Mesothelial cell of epicardium (in vitro differentiated cells): ENCODE measurements at places on chromosomes 5 and 9. TPM values are rescaled to one million over a fixed set of nuclear protein-coding genes. Genes with fewer than 3 reads are reported as not detected.

DNA sequence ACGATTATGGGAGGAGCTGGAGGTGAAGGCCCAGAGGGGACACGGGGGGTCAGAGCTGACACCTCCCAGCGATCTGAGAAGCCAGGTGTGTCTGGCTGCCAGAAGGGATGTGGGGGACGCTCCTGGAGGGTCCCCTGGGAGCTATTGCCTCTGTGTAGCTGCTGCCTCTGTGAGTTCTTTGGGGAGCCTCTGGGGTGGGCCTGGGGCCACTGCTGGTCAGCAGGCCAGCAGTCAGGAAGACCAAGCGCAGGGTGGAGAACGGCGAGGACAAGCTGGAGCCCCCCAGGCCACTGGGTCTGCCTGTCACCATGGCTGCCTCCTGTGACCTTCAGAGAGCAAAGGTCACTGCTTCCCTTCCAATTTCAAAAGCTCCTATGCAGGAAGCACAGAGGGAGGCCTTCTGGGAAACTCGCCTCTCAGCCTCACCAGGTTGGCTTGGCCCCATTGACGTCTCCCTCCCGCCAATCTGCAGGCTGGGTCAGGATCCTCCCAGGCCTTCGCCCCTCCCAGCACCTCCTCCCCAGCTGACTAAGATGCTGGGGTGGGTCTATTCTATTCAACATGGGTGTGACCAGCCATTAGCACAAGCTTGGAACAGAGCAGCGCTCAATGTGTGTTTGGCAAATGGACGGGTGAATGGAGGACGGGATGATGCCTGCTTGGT, 126.4 kb downstream of the GAPVD1 start:
- H3K4me1 ChIP-seq: no peaks in the 10 kb centered on the region
- no peak overlapping the region for H3K4me3 ChIP-seq
- H3K27ac ChIP-seq: no peak overlapping the region
- H3K36me3 ChIP-seq: no peaks in the 10 kb centered on the region
- no peak for DNase-seq
- H3K27me3 ChIP-seq: no peaks in the 10 kb centered on the region

DNA sequence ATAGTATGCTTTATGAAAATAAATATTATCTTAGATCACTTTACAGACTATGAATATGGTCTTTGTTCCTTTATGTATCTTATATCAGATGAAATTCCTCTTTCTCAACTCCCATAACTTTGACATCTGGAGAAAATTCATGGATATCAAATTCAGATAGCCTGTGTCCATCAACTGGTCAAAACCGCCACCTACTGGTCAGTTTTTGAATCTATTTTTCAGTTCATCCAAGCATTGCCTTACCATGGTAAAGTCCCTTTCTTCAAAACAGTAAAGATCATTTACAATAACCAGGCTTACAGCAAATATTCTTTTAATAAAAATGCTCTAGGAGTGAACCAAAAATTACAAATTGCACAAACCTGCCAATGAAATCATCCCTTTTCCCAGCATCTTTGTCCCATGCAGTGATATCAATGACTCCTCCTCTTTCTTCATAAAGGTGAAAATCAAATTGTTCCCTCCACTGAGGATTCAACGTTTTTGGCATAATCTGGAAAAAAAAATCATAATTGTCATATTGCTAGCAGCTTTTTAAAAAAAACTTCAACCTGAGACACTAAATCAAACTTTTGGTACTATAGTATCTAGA, 290.5 kb downstream of the SLF1 start:
- no peaks in the 10 kb centered on the region for H3K27me3 ChIP-seq
- DNase-seq: no peak
- H3K4me3 ChIP-seq: no peak overlapping the region
- H3K27ac ChIP-seq: no peak overlapping the region
- H3K4me1 ChIP-seq: no peaks in the 10 kb centered on the region
- no peaks in the 10 kb centered on the region for H3K36me3 ChIP-seq

- DNase-seq: no peak
- H3K4me1 ChIP-seq: peaks cover 8% of the 10 kb centered on the region
- peak overlapping the region; percentile 46 for H3K4me3 ChIP-seq
- no peaks in the 10 kb centered on the region for H3K36me3 ChIP-seq
These were observed 45.3 kb downstream of the STC2 start for GRCh38 chr5:173282916-173283315.

DNA sequence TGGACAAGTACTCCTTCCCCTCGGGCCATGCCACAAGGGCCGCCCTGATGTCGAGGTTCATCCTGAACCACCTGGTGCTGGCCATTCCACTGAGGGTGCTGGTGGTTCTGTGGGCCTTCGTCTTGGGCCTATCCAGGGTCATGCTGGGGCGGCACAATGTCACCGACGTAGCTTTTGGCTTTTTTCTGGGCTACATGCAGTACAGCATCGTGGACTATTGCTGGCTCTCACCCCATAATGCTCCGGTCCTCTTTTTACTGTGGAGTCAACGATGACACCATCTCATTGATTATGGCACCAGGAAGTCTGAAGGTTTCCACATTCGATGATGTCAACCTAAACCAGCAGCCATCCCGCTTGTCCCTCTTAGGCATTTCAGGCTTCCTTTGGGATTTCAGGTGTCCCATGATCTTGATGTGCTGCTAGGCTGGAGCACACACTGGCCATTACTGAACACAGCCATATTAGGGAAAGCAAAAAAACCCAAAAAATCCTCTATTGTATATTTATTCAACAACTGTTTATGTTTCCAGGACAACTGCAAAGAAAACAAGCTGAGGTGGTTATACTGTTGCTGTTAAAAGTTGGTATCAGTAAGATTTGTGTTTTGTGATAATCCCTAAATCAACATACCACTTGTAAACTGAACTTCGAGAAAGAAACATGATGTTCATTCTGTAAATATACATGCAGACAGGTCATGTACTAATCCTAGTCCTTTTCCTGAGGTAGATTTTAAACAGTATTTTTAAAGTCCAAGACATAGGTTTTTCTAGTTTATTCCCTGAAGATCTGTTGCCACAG, 1.1 kb downstream of the PLPP6 start:
- peaks cover 5% of the 10 kb centered on the region for H3K36me3 ChIP-seq
- peak overlapping the region; percentile 80 for H3K4me3 ChIP-seq
- DNase-seq: no peak

DNA sequence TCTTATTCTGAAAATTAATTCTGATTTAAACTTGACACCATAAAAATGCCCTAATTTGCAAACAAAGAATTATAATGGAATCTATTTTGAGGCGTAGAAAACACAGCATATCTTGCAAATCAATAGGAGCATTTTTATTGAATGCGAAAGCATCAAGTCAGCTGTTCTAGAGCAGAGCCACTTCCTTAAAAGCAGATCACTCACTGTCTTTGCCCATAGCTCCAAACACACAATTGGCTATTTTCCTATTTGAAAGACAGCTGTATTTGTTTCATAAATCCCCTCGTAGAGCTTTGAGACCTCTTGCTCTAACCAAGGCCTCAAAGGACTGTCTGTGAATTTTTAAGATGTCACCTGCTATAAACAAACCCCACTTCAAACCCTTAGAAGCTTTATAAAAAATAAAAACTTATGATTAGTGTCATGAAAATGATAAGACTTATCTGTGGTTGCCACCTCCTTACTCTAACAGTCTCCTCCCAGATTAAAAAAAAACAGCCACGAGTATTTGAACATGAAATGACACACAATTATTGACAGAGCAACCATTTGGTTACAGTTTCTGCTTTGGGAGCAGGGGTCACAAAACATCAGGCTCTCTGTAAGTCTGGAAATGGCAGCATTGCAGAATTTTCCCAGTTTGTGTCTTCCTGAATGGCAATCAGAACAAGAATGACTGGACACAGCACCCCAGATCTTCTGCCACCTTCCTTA, 75.6 kb upstream of the RASEF start:
- no peaks in the 10 kb centered on the region for H3K4me1 ChIP-seq
- peaks cover 56% of the 10 kb centered on the region for H3K27me3 ChIP-seq
- H3K4me3 ChIP-seq: no peak overlapping the region
- H3K36me3 ChIP-seq: no peaks in the 10 kb centered on the region

- DNase-seq: no peak
- H3K36me3 ChIP-seq: no peaks in the 10 kb centered on the region
- H3K4me1 ChIP-seq: peaks cover 29% of the 10 kb centered on the region
- no peak overlapping the region for H3K27ac ChIP-seq
These were observed 417.0 kb downstream of the MAN2A1 start for GRCh38 chr5:110106750-110107149.

GRCh38 chr5:127660047-127660733, 11.3 kb downstream of the CTXN3 start:
- H3K27ac ChIP-seq: no peak overlapping the region
- peaks cover 4% of the 10 kb centered on the region for H3K27me3 ChIP-seq
- peaks cover 2% of the 10 kb centered on the region for H3K4me1 ChIP-seq
- no peak for DNase-seq
- H3K4me3 ChIP-seq: no peak overlapping the region

GRCh38 chr5:10521466-10522223, 42.2 kb upstream of the ANKRD33B start:
- peaks cover 14% of the 10 kb centered on the region for H3K4me1 ChIP-seq
- no peak for DNase-seq
- no peak overlapping the region for H3K27ac ChIP-seq
- no peak overlapping the region for H3K4me3 ChIP-seq

GRCh38 chr5:12624776-12625560, 720.7 kb upstream of the CTNND2 start:
- no peaks in the 10 kb centered on the region for H3K27me3 ChIP-seq
- DNase-seq: no peak
- no peaks in the 10 kb centered on the region for H3K4me1 ChIP-seq
- H3K4me3 ChIP-seq: no peak overlapping the region
- no peak overlapping the region for H3K27ac ChIP-seq

- H3K27ac ChIP-seq: no peak overlapping the region
- H3K36me3 ChIP-seq: peaks cover 66% of the 10 kb centered on the region
- DNase-seq: no peak
- no peaks in the 10 kb centered on the region for H3K27me3 ChIP-seq
These were observed 19.2 kb downstream of the NDUFS6 start for GRCh38 chr5:1820381-1820780.

DNA sequence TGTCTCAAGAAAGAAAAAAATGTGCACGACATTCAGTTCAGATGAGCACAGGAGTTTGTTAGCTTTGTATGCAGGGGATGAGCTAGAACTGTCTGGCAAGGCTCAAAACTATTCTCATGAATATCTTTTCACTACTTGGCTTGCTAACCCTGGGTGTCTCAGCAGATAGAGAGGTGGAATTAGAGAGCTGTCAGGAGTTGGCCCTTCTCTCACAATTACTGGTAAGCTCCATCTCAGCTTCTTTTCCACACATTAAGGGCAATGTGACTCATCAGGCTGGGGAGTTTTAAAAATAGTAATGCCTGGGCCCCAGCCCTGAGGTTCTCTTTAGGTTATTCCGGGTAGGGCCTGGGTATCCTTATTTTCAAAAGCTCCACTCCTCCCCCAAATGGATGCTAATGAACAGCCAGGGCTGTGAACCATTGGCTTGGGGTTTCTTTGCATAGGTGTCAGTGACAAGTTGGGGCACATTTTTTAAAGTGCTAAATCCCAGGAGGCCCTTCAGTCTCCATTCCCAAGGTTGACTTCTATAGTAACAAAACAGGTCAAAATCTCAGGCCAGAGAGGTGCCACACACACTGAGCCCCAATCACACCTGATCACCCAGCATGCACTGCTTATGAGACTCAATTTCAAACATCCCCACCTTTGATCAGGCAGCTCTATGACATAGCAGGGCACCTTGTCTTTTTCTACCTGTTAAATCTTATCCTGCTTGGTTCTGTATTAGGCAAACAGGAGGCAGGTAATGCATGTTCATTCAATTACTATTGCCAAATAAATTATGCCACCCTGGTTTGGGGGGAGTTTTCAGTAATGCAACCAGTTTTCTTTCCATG, 239.7 kb upstream of the DAP start:
- DNase-seq: no peak
- H3K27me3 ChIP-seq: peaks cover 5% of the 10 kb centered on the region
- H3K36me3 ChIP-seq: no peaks in the 10 kb centered on the region

DNA sequence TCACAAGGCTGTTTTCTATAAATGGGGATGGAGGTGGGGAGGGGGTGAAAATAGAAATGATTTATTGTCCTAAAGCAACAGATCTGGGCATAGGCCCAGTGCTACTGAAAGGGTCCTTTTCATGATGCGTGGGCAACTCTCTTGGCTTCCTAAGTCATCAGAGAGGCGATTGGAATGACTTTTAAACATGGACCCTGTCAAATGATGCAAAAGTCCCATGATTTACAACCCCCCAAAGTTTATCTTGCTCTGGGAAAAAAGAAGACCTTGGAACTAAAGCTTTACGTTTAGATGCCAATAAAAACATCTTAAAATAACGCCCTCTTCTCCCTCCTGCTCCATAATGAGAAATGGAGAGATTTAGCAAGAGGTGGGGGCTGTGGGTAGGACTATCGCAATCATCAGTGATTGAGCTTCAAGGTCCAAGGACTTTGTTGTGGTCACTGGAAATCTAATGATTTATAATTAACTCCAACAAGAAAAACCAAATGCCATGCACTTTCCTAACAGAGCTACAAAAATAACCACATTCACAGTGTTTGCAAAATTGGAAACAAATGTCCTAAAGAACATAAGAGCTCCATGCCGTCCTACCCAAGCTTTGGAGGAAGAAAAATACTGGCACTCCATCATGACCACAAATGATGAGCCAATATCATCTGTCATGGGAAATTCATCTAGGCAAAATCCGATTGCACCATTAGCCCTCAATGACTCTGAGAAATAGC, 167.5 kb upstream of the CLINT1 start:
- peak overlapping the region; percentile 65 for H3K27ac ChIP-seq
- H3K4me3 ChIP-seq: no peak overlapping the region
- H3K27me3 ChIP-seq: no peaks in the 10 kb centered on the region

- DNase-seq: no peak
- no peak overlapping the region for H3K27ac ChIP-seq
- H3K27me3 ChIP-seq: no peaks in the 10 kb centered on the region
- H3K4me1 ChIP-seq: peaks cover 50% of the 10 kb centered on the region
- no peak overlapping the region for H3K4me3 ChIP-seq
- H3K36me3 ChIP-seq: peaks cover 6% of the 10 kb centered on the region
These were observed 225.0 kb downstream of the MLLT3 start for GRCh38 chr9:20397348-20397747.

- no peaks in the 10 kb centered on the region for H3K27me3 ChIP-seq
- no peak overlapping the region for H3K4me3 ChIP-seq
- peaks cover 6% of the 10 kb centered on the region for H3K36me3 ChIP-seq
- H3K27ac ChIP-seq: no peak overlapping the region
- H3K4me1 ChIP-seq: peaks cover 3% of the 10 kb centered on the region
These were observed 52.8 kb downstream of the DIAPH1 start for GRCh38 chr5:141565826-141566570.

DNA sequence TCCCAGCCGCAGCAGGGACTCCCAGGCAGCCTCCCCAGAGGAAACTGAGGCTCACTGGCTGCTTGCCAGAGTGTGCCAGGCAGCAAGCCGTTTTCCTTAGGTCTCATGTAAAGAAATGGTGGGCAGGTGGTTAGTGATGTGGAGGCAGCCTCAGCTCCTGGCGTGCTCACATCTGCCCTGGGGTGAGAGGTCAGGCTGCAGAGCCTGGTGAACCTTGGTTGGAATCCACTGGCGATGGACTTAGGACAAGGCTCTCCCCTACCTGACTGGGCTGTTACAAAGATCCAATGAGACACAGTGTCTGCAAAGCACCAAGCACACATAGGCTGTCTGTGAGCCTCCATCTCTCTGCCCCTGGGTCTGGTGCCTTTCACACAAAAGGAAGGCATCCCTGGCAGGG, 30.9 kb downstream of the LHX6 start:
- DNase-seq: no peak
- H3K4me1 ChIP-seq: no peaks in the 10 kb centered on the region
- H3K36me3 ChIP-seq: no peaks in the 10 kb centered on the region
- H3K4me3 ChIP-seq: no peak overlapping the region
- no peak overlapping the region for H3K27ac ChIP-seq
- H3K27me3 ChIP-seq: peaks cover 43% of the 10 kb centered on the region

The RAD50 gene
- total RNA-seq: 50.3 to 52.5 TPM (median 51.6 TPM) in 3 replicates

The DOCK8 gene
- total RNA-seq: 8.8 to 10.0 TPM (median 8.9 TPM) in 3 replicates

The PCDHGA2 gene
- total RNA-seq: 0.11 to 0.33 TPM (median 0.32 TPM) in 3 replicates

The PDLIM4 gene
- total RNA-seq: 48.8 to 50.7 TPM (median 50.1 TPM) in 3 replicates

The PCDHGA6 gene
- total RNA-seq: 0.25 to 0.60 TPM (median 0.57 TPM) in 3 replicates

The CDH18 gene
- total RNA-seq: 2.1 to 3.7 TPM (median 2.8 TPM) in 3 replicates

The SLC36A2 gene
- total RNA-seq: not detected in 3 replicates

The PROB1 gene
- 1.4 to 1.6 TPM (median 1.5 TPM) in 3 replicates for total RNA-seq
